Esophagus mucosa (tissue), 1 donor: ENCODE measurements at places on chromosomes 11 and 22.

GRCh38 chr11:106827687-106828086 is 190.6 kb downstream of the GUCY1A2 start:
- ATAC-seq = no peak

DNA sequence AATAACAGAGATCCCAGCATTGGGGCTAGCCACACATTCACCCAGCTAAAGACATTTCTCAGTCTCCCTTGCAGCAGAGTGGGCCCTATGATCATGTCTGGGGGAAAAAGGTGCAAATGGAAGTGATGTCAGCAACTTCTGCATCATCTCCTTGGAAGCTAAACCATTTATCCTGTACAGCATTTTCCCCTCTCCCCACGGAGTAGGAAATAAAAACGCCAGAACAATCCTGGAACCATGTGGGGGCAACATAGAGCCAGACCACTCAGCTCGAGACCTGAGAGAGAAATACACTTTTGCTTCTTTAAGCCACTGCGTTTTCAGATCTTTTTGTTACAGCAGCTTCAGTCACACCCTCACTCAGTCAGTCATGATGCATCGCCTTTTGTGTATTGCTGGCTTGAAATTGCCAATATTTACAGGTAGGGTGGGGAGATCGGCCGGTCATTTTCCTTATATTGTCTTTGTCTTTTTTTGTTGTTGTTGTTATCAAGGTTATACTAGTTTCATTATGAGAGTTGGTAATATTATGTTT is 9.1 kb upstream of the RAC2 start:
- no peak for ATAC-seq

DNA sequence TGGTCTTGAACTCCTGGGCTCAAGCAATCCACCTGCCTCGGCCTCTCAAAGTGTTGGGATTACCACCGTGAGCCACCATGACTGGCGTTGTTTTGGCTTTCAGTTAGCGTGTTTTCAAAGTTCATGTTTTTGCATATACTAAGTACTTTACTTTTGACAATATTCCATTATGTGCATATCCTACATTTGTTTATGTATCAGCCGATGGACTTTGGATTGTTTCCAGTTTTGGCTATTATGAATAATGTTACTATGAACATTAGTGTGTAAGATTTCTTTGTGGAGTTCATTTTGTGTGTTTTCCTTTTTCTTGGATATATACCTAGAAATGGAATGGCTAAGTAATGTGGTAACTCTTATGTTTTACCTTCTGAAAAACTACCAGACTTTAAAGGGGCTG is 9.9 kb downstream of the CSTF3 start:
- no peak for ATAC-seq

DNA sequence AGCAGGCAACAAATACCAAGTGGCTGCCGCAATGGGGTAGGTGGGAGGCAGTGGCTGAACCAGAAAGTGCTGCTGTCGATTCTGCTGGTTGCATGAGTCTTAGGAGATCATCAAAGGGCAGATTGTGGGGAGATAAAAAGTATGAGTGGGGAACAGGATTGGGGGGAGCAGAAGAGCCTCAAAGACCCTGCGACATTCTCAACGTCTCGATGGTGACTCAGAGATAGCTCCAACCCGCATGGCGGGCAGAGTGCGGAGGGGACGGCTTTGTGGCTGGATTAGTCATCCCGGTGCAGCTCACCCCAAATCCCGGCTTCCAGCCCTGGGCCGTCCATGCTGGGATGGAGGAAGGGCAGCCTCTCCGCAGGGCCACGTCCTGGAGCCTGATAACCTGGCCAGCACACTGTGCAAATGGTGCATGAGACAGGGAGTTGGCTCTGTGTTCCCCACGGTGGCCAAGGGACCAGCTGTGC is 11.6 kb upstream of the RTN4R start:
- ATAC-seq = no peak
